ENCODE measurements at places on chromosomes 3 and 15. TPM values are rescaled to one million over a fixed set of nuclear protein-coding genes. Genes with fewer than 3 reads are reported as not detected.

The NR1D2 gene
- 39.5 TPM for total RNA-seq

The SNTN gene
- not detected for total RNA-seq

The SKOR1 gene
- total RNA-seq = 0.41 TPM

The SCAANT1 gene
- not detected for total RNA-seq

The FANCD2 gene
- 6.1 TPM for total RNA-seq

The PRR23E gene
- total RNA-seq = not detected

The NOX5 gene
- under 0.01 TPM for total RNA-seq
